ENCODE measurements at places on chromosomes 13 and 19. TPM values are rescaled to one million over a fixed set of nuclear protein-coding genes. Genes with fewer than 3 reads are reported as not detected.

GRCh38 chr19:51695088-51695487 is 2.0 kb downstream of the SPACA6 start:
- no peak for DNase-seq

DNA sequence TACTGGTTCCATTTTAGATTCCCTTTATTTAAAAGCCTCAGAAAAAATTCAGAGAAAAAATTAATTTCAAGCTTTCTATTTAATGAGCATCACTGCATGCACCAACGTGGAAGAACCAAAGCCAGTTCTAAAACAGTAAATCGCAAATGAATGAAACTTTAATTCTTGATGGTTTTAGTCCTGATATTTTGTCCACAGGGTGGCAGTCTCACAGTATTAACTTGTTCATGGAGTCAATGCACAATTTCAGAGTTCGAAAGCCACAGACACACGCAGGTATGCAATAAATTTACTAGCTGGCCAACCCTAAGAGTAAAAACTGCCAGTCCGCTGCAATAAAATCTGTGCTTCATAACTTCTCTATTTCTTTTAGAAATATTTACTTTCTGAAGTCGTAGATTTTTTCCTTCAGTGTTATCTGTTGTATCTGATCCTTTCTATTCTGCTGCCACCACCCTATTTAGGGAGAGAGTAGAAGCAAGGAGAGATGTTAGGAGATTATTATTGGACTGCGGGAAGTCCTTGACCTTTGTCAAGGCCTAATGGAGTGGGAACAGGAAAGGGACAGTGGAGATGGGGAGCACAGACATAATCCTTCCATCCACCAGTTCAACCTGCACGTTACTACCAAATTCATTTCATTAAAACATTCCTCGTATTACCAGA is 7.0 kb upstream of the WBP4 start:
- DNase-seq: peak; percentile 64

Gene SELENOV
- not detected for total RNA-seq

Gene LAIR1
- not detected for total RNA-seq

Gene PLEKHG2
- 23.4 TPM for total RNA-seq
